ENCODE measurements at places on chromosomes 5 and 9.

DNA sequence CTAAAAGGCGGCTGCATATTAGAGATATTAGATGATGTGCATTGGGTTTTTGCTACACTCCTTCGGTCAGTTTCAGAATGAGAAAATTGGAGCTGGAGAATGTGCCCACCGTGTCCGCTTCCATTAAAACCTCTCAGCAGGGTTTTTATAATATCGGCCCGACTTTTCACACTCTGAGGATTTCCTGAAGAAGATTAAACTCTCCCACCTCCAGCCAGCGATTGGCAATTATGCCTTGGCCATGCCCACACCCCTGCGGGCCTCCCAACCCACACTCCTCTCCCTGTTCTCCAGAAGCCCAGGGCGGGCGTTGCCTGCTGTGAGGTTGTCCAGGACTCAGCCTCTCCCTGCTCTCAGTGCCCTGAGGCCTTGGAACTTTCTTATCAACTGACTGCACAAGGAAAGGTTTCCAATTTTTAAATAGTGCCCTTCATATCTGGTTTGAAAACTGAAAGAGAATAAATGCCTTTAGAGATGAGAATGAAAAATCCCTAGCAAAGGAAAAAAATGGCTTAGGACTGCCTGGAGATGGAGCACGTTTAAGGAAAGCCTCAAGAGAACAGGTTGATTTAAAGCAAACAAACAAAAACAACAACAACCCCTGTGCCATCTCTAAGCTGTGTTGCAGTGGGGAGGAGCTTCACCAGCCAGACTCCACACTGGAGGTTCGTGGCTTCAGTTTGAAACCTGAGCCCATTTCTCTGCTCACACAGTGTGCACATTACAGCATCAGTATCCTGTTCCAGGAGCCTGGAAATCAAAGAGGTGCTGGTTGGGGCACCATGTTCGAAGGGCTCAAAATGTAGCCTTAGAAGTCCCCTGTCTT lies 292.9 kb downstream of the NSG2 start:
- DNase-seq = no peak

DNA sequence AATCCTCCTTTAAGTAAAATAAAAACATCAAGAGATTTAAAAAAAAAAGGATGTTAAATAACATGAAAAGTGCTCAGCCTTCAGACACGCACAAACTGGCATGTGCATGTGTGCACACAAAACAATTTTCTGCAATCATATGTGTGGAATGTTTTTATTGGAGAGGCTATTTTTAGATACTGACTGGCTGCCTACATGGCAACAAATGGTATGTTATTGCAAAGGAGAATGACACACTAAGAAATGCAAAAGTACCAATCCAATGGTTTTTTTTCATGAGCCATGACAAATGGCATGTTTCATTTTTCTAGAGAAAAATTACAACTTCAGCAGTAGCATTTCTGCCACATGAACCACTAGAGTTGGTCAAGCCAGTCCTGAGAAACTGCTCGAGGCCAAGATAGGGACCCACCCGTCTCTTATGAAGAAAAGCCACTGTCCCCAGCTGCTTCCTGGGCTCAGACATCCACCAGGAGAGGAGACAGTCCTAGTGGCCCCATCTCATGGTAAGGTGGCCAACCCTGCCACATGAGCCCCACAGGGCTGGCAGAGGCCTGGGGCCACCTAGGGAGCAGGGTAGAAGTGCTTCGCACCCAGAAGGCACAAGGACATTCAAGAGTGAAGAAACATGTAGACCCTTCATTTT lies 116.4 kb downstream of the MYO10 start:
- DNase-seq = no peak

DNA sequence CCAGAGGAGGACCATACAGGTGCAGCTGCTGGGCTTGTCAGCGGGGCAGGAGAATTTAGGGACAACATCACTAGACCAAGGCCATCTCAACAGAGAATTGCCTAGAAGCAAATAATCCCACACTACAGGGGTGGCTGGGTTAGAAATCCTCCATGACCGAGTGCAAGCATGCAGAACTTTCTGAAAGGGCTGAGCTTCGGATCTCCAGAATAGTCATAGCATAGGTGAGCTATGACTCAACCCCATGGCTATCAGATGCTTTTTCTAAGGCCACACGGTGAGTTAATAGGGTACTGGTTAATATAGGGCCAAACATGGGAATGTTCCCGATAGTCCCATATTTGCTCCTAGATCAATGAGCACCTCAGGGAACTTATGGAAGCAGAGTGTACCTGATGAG lies 4.2 kb downstream of the KCNIP1 start:
- no peak for DNase-seq

DNA sequence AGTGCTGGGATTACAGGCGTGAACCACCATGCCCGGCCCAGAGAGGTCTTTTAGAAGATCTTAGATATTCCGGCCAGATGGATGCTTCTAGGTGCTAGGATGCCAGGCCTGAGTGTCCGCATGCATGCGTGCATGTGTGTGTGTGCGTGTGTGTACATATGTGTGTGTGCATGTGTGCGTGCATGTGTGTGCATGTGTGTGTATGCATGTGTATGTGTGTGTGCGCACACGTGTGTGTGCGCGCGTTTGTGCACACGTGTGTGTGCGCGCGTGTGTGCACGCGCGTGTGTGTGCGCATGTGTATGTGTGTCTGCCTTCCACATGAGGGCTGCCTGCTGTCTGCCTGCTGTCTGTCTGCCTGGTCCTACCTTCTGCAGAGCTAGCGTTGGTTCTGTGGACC lies 88.0 kb upstream of the FCN2 start:
- no peak for DNase-seq

GRCh38 chr5:154209591-154210081 lies 19.1 kb downstream of the GALNT10 start:
- DNase-seq = no peak

DNA sequence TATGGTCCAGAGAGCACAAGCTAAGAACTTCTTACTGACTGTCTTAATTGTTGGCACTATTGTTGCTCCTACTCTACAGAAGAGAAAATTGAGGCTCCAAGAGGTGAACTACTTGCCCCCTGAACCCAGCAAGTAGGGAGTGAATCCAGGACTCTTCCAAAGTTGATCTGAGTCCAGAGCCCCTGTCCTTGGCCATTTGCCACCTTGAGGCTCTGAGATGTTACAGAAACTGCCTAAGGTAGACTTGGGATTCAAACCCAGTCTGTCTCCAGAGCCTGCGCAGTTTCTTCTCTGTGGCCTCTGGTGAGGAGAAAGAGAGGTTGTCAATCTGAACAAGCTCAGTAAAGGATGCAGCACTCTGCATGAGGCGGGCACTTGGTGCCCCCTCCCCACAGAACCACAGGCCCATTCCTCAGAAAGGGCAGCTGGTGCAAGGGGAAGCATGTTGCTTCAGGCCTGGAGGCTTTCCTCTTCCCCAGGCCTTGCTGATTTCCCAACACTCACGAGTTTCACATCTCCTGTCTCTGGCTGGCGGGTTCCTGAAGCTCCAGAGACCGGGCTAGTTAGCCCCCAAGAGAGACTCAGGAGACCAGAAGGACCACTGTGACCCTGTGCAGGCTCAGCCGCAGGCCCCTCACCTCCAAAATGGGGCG lies 2.9 kb upstream of the LCP2 start:
- no peak for DNase-seq

DNA sequence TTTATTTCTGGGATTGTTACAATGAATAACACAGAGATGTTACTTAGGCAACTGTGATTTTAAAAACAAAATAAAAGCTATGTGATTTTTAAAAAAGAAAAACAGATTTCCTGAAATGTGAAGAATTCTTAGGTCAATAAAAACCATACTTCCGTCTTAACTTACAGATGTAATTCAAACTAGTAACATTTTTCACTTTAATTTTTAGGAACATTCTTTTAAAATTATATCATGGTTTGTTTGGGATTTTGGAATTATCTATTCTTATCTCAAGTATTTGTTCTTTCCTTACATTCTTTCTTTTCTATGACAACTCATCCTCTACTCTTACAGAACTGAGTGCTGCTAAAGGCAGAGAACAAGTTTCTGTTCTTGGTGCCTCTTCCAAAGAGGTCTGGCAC lies 159.5 kb downstream of the RAPGEF6 start:
- no peak for DNase-seq

DNA sequence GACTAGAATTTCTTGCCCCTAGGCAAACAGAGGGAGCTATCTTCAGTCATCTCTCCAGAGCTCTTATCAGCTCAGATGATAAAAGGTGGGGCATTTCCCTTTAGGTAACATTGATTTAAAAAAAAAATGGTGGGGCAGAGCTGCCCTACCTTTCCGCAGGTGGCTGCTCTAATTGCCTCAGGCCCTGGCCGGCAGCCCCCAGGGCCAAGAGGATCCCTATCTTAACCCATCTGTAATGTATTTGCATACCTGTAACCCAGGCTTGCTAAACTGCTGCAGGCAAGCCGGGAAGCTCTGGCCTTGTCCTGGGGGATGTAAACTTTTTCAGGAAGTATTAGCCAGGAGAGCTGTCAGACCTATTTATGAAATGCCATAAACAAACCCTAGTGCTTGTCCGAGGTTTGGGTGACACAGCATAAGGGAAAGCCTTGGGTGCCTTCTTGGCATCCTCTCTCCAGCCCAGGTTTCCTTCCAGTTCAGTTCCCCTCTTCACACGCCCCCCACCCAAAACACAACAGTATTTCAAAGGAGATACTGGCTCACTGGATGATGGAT lies 20.9 kb upstream of the ZSWIM6 start:
- DNase-seq = no peak

GRCh38 chr9:105883847-105884246 lies 189.5 kb downstream of the TMEM38B start:
- no peak for DNase-seq
